ENCODE measurements at places on chromosomes 4 and X.

GRCh38 chrX:110796407-110796697, 735 bp upstream of the CHRDL1 start:
- no peak for DNase-seq

DNA sequence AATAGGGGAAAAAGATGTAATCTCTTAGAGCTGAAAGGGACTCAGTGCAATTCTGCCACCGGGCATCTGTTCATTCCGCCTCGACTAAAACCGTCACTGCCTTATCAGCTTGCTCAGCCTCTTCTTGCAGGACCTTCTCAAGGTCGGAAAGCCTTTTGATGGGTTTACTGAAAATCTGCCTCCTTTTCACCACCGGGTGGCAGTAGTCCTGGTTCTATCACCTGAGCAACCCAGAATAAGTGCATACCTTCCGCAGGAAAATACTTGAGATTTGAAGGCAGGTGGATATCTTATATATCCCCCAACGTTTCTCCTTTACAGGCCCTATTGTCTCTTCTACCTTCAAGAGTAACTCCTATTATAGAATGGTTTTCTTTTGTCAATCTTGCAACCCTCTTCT, 103.4 kb upstream of the PAK3 start:
- peak; percentile 37 for DNase-seq

- DNase-seq = no peak
Observed at GRCh38 chr4:1469043-1469442, 62.8 kb upstream of the NKX1-1 start.

DNA sequence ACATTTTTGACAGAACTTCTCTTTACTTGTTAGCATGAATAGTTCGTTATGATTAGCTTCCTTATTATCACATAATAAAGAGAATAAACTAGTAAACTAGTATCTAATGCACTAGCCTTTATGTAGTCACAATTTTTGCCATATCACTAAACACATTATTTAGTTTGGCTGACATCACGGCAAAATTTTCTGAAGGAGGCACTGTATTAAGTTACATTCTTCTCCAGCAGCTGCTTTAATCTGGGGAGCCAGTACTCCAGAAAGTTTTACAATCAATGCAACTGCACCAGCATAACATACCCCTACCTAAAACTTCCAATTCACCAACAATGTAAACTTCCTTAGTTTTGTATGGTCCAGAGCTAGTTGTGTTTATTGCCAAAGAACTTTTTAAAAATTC, 87.8 kb downstream of the FIP1L1 start:
- DNase-seq = no peak

- DNase-seq = no peak
Observed at GRCh38 chrX:7286168-7286837, 138.3 kb upstream of the PUDP start.

DNA sequence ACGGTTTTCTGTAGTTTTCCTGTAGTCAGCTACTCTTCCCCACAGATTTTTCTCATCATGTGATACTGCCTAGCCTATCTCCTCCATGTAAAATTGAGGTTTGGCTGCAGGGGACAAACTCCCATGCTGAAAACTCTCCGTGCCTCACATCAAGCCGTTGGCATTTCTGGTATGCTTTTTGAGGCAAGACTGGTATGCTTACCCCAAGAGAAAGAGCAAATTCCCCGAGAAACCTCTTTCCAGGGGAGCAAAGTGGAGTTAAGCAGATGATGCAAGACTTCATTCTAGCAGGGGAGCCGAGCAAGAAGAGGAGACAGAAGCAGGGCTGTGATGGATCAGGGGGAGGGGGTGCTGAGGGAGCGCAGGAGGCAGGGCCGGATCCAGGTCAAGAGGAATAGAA, 4.8 kb downstream of the SOWAHD start:
- DNase-seq = no peak

GRCh38 chrX:78517124-78517523, 142.0 kb downstream of the RTL3 start:
- DNase-seq = peak; percentile 83

All from CD4-positive, alpha-beta T cell treated with Interleukin-21 for 1 hour (primary cell).